Parietal lobe (tissue), 2 donors: ENCODE measurements at places on chromosomes 4 and X. TPM values are rescaled to one million over a fixed set of nuclear protein-coding genes. Genes with fewer than 3 reads are reported as not detected.

Gene PCDH11X
- 141 TPM for total RNA-seq

Gene CLDN22
- total RNA-seq = not detected

Gene RBM47
- 0.94 TPM for total RNA-seq

Gene SPANXC
- not detected for total RNA-seq

Gene PTPN13
- 102 TPM for total RNA-seq

Gene SLC4A4
- 18.5 TPM for total RNA-seq

Gene AFM
- total RNA-seq = not detected

Gene AREG
- not detected for total RNA-seq

Gene SPATA18
- 2.8 TPM for total RNA-seq

Gene TLR2
- 0.63 TPM for total RNA-seq

Gene LAP3
- total RNA-seq = 44.8 TPM

Gene PPEF2
- not detected for total RNA-seq

Gene IGFBP7
- total RNA-seq = 33.5 TPM

Gene MSANTD1
- 11.0 TPM for total RNA-seq

Gene GPR78
- not detected for total RNA-seq

Gene TCEANC
- total RNA-seq = 8.8 TPM

Gene RNF212
- total RNA-seq = 4.4 TPM
